Stimulated activated CD4-positive, alpha-beta T cell treated with anti-CD3 and anti-CD28 coated beads, Interleukin-1b, Interleukin-23, amount 100 ng/mL, for 4 hours (primary cell): ENCODE measurements at places on chromosomes 1 and 21.

GRCh38 chr1:100879422-100879821 lies 15.2 kb downstream of the EXTL2 start:
- DNase-seq: no peak

GRCh38 chr1:196098000-196098399 lies 510.2 kb downstream of the KCNT2 start:
- no peak for DNase-seq

DNA sequence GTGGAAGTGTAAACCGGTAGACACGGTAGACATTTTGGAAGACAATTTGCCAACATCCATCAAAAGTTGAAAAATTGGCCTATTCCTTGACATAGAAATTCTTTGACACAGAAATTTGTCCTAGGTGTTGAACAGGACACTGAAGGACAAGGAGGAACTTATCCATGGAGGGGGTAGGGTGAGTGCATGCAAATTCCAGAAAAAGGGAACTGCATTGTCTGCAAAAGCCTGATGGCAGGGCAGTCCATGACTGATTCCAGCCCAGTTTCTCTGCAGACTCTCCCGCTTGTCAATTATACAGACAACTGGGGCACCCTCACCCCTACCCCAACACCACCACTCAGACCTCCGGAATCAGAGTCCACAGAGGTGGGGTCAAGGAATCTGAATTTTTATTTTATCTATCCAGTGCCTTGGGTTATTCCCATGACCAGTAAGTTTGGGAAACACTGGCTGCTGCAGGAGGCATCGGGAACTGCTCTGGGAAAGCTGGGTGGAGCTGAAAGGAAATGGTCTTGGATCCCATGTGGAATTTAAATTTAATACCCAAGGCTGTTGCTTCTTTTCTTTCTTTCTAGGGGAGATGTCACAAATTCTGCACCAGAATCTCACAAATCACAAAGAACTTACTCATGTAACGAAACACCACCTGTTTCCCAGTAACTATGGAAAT lies 103.3 kb upstream of the SLC45A1 start:
- DNase-seq: no peak

- DNase-seq: no peak
Observed at GRCh38 chr1:179777731-179778130, 34.6 kb downstream of the FAM163A start.

DNA sequence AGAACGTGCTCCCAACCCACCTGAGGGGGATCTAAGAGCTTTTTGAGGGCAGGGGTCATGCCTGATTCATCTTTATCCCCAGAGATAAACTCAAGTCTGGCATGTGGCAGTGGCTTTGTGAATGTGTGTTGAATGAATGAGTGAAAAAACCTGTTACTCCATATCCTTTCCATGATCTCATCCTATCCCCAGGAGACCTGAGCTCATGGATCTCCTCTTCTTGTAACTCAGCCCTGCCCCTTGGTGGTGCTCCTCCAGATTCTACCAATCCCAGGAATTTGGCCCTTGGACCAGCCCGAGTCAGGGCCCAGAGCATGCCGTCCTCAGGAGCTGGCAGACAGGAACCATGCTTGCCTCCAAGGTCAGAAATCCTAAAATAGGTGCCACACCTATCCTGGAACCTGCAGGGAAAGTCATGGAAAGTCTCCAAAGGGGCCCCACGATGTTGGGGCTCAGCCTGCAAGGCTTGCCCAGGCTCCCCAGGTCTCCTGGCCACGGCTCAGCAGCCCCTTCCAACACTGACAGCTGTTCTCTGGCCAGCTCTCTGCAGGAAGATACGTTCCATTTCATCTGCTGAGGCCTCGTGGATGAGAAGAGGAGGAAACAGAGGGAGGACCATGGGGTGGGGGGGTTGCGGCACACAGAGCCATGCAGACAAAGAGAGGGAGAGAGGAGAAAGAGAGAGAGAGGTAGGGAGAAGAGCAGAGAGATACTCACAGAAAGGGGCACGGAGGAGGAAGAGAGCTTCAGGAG lies 214.6 kb downstream of the TRABD2B start:
- no peak for DNase-seq

DNA sequence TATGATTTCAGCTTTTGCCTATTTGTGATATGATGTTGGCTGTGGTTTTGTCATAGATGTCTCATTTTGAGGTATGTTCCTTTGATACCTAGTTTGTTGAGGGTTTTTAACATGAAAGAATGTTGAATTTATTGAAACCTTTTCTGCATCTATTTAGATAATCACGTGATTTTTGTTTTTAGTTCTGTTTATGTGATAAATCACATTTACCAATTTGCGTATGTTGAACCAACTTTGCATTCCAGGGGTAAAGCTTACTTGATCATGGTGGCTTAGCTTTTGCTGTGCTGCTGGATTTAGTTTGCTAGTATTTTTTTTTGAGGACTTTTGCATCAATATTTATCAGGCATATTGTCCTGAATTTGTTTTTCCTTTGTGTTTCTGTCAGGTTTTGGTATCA lies 26.5 kb upstream of the IFI16 start:
- no peak for DNase-seq

- DNase-seq: no peak
Observed at GRCh38 chr1:109885589-109885988, 25.1 kb upstream of the CSF1 start.

DNA sequence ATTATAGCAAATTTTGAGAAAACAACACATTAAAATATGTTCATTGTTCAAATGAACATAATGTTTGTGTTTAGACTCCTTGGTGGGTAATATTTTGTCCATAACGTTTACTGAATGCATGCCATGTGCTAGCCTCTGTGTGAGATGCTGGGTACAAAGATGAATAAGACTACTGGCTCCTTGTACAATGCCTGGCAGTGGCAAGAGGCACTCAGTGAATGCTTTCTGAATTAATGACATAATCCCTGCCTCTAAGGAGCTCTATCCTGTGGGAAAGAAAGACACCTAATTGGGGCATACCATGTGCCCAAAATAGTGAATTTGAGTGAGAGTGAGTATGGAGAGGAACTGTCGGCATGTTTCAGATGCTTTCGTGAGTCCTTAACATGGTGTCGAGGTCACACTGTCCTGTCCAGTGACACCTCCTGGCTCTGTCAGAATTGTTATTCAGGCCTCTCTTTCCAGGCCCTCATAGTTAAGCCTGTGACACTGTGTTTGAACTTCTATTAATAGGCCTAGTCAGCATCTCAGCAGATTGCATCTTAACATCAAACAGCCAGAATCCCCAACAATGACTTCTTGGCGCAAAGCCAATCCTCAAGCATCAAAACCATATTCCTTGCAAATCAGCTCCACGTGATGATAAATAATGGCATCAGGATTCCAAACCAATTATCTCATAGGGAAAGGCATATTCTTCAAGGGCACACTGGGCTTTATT lies 32.8 kb upstream of the S1PR1 start:
- no peak for DNase-seq

DNA sequence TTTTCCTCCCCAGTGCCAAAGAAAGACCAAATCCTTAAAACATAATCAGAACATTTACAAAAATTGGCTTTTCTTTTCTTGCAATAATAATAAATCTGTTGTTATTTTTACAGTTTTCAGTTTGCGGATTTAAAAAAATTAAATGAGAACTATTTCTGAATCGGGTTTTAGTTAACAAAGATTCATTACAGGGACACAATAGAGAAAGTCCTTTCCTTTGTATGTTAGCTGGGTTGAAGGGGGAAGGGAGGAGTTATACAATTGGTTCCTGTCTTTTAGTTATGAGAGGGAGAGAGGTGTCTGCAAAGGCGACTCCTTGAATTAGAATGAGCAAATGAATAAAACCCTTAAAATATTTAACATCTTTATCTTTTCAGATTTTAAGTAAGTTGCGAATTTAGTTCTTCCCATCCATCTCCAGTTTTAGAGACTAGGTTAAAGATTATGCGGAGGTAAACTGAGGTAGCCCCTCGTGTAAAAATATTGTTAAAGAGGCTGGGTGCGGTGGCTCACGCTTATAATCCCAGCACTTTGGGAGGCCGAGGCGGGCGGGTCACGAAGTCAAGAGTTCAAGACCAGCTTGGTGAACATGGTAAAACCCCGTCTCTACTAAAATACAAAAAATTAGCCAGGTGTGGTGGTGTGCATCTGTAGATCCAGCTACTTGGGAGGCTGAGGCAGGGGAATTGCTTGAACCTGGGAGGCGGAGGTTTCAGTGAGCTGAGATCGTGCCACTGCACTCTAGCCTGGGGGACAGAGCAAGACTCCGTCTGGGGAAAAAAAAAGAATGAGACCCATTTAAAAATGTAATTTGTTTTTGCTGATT lies 3.9 kb downstream of the SPEN start:
- no peak for DNase-seq

DNA sequence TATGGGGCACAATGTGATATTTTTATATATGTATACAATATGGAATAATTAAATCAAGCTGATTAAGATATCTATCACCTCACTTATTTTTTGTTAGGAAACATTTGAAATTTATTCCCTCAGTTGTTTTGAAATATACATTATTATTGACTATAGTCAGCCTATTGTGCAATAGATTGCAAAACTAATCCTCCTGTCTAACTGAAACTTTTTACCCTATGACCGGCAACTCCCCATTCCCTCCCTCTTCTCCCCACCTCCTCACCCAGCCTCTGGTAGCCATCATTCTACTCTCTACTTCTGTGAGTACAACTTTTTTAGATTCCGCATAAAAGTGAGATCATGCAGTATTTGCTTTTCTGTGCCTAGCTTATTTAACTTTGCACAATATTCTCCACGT lies 117.7 kb upstream of the SGIP1 start:
- no peak for DNase-seq

- peak; percentile 76 for DNase-seq
Observed at GRCh38 chr1:40450495-40451237, 390 bp downstream of the ZFP69B start.

- no peak for DNase-seq
Observed at GRCh38 chr1:94597701-94598100, 56.1 kb upstream of the F3 start.

DNA sequence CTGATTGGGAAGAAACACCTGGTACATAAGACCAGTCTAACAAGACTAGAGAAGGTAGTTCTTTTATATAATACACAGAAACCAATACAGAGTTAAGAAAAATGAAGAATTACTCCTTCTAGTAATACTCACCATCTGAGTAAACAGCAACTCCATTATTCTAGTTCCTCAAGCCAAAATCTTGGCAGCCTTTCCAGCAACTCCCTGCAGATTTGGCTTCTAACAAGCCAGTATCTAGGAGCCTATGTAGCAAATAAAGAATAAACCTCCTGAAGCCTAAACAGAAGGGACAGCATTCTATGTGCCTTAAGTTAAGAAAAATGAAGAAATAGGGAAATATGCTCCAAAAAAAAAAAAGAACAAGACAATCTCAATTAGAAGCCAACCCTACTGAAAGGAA lies 24.5 kb downstream of the ERO1B start:
- no peak for DNase-seq

GRCh38 chr1:46394872-46395465 lies 852 bp downstream of the FAAH start:
- no peak for DNase-seq

DNA sequence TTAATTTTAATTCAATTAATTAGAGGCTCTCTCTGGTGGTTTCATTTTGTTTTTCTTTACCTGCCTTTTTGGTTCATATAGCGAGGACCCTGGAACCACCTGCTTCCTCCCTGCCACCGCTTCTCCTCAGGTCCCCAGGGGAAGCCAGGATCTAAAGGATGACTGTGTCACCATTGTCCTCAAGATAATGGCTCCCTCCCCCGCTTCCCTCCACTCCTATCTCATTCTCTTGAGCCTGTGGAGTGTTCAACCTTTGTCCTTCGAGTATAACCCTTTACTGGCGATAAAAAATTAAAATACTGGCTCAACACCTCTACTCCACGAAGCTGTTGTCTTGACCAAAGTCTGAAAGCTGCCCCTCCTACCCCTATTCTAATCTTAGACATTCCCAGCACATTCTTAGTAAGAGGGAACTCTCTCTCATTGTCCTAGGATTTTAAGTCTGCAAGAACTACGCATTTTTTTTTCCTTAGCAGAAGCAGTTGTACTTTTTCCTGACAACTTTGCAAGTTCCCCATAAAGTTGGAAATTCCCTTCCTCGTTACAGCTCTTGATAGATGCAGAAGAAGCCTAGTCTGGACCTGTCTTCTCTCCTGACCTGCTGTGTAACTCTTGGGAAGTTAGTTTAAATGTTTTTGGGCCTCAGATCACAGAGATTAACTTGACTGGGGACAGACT lies 12.6 kb upstream of the MAPKAPK2 start:
- no peak for DNase-seq

- no peak for DNase-seq
Observed at GRCh38 chr1:235832011-235832410, 34.7 kb downstream of the LYST start.

DNA sequence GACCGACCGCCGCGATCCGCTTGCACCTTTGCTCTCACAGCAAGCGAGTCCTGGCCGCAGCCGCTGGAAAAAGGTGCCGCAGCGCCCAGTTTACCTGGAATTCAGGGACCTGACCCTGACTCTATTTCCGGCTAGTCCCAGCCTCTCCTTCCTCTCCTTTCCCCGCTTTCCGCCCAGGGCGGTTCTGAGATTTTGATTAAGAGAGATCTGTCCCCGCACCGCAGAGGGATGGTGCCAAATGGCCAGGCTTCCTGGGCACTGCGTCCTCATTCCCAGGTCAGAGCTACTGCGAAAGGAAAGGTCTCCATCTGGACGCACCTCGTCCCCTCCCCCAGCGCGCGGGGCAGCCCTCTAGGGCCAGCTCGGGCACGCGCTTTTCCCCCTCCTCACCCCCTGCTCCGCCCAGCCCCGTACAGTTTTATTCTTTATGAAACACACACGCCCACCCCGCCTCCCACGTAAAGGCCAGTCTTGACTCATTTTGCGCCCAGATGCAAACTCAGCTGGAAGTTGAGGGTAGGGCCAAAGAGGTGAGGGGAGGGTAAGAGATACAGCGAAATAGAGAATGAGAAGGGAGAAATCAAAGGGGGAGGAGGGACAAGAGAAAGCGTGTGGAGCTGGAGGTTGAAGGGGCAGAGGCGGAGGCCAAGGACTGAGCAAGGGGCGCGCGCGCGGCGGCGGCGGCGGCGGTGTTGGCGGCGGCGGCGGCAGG lies 411.8 kb upstream of the ESRRG start:
- no peak for DNase-seq

- DNase-seq: no peak
Observed at GRCh38 chr1:80003250-80003649, 996.7 kb upstream of the ADGRL4 start.

- no peak for DNase-seq
Observed at GRCh38 chr1:28860332-28861073, 48.5 kb downstream of the OPRD1 start.

GRCh38 chr1:154502744-154503115 lies 518 bp upstream of the SHE start:
- no peak for DNase-seq

GRCh38 chr1:227766015-227766634 lies 30.9 kb downstream of the SNAP47 start:
- no peak for DNase-seq

GRCh38 chr1:7393136-7393535 lies 378.0 kb upstream of the VAMP3 start:
- DNase-seq: no peak

GRCh38 chr1:32623775-32624174 lies 26.6 kb downstream of the ZBTB8OS start:
- DNase-seq: peak; percentile 13

- DNase-seq: no peak
Observed at GRCh38 chr1:17308593-17308992, 596 bp downstream of the PADI4 start.
